ENCODE measurements at places on chromosomes 13 and 19.
A peak's percentile ranks its signal among the peaks of the same experiment; 100 is the strongest.

DNA sequence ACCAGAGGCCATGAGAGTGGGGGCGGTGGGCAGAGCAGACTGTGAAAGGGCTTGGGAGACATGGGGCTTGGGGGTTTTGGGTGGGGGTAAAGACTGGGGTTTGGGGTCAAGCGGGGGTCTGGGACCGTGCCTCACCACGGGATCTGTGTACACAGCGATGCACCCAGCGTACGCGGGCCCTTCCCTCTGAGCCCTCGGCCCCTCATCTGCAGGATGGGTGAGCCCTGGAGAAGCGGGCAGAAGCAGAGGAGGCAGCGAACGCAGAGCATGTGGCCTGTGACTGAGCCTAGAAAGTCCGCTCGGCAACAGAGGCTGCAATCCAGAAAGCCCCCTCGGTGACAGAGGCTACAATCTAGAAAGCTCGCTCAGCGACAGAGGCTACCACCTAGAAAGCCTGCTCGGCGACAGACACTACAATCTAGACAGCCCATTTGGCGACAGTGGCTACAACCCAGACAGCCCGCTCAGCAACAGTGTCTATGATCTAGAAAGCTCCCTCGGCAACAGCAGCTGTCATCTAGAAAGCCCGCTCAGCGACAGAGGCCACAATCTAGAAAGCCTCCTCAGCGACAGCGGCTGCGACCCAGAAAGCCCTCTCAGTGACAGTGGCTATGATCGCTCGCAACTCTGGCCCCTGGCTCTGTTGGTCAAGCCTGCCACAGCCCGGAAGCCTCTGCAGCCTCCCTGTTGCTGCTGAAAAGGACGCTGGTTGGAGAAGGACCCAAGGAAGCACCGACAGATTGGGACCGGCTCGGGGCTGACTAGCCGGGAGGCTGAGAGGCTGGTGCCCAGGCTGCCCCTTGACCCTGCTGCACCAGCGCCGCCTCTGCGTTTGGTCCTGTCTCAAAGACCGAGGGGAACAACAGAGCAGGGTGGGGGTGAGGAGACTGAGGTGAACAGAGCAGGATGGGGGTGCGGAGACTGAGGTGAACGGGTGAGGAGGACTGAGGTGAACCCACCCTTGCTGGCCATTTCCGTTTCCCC, 68.6 kb downstream of the SPACA7 start:
- H3K4me1 ChIP-seq, result no peaks in the 10 kb centered on the region
- no peaks in the 10 kb centered on the region for H3K36me3 ChIP-seq
- H3K27me3 ChIP-seq, result peaks cover 90% of the 10 kb centered on the region
- DNase-seq, result peak; percentile 54

DNA sequence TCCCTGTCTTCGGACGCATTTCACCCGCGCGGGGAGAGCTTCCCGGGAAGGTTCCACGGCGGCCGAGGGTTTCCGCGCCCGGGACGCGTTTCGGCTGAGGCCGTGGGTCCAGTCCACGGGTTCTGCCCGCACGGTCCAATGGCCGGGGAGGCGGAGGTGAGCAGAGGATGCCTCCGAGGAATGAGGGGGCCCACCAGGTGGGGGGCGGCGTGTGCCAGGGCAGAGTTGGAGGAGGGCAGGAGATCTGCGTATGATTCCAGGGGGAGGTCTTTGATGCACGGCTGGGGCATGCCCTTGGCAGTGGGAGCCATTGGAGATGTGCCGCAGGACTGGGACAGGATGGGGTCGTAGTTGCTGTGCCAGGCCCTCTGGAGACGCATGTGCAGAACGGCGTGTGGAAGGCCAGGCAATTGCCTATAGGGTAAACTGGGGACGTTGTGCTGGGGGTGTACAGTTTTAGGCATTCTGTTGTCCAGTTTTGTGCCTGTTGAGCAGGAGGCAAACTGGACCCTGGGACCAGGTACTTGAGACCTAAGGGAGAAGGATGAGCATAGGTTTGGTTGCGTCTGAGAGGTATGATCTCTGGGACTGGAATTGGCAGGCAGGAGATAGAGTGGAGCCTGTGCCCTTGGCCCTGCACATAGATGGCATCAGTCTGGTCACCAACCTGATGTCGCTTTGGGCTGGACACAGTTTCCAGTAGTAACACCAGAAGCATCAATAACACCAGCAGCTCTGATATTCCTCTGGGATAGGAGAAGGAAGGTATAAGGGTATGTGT, 751 bp downstream of the ZNF584 start:
- H3K27me3 ChIP-seq, result no peaks in the 10 kb centered on the region
- DNase-seq, result no peak

DNA sequence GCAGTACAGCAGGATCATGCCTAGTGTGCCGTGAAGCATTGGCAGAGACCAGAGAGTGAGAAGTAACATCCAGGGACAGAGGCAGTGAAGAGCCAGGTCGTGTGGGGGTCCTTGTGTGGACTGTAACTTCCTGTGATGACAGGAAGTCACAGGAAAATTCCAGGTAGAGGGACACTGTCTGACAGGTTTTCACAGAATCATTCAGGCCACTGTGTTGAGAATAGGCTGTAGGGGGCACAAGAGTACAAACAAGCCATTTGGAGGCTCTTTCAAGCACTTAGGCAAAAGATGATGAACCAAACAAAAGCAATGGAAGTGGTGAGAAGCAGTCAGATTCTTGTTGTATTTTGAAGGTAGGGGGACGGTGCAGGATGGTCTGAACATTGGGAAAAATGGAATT, 46.4 kb downstream of the N4BP2L1 start:
- DNase-seq, result no peak
- no peaks in the 10 kb centered on the region for H3K27me3 ChIP-seq
- H3K4me1 ChIP-seq, result no peaks in the 10 kb centered on the region
- no peak overlapping the region for H3K4me3 ChIP-seq

- no peaks in the 10 kb centered on the region for H3K4me1 ChIP-seq
- H3K27ac ChIP-seq, result no peak overlapping the region
- H3K36me3 ChIP-seq, result peaks cover 4% of the 10 kb centered on the region
Measured at GRCh38 chr19:13980340-13980739, 25.8 kb downstream of the RFX1 start.

DNA sequence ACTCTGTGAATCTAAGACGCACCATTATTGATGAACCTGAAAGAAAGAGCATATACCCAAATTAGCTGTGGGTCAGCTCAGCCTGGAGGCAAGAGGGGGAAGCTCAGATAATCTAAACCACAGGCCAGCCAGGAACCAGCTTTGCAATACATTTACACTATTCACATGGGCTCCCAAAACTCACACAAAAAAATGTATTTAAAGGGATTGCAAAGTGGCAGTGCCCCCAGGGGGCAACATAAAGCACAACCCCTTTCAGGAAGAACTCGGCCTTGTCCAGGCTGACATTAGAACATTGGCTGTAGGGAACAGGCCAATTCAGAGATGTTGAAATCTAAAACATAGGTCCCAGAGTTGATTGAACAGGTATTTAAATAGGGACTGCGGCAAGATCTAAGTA, 3.2 kb upstream of the PROZ start:
- H3K36me3 ChIP-seq, result no peaks in the 10 kb centered on the region
- no peak overlapping the region for H3K4me3 ChIP-seq
- H3K27me3 ChIP-seq, result no peaks in the 10 kb centered on the region
- peaks cover 20% of the 10 kb centered on the region for H3K4me1 ChIP-seq

GRCh38 chr13:68350554-68350953, 1120.4 kb upstream of the PCDH9 start:
- no peak overlapping the region for H3K4me3 ChIP-seq
- DNase-seq, result no peak

- no peak overlapping the region for H3K27ac ChIP-seq
- peak overlapping the region; percentile 54 for H3K4me3 ChIP-seq
- peak; percentile 28 for DNase-seq
- H3K27me3 ChIP-seq, result peaks cover 69% of the 10 kb centered on the region
Measured at GRCh38 chr19:30226464-30227011, 145.6 kb upstream of the ZNF536 start.

DNA sequence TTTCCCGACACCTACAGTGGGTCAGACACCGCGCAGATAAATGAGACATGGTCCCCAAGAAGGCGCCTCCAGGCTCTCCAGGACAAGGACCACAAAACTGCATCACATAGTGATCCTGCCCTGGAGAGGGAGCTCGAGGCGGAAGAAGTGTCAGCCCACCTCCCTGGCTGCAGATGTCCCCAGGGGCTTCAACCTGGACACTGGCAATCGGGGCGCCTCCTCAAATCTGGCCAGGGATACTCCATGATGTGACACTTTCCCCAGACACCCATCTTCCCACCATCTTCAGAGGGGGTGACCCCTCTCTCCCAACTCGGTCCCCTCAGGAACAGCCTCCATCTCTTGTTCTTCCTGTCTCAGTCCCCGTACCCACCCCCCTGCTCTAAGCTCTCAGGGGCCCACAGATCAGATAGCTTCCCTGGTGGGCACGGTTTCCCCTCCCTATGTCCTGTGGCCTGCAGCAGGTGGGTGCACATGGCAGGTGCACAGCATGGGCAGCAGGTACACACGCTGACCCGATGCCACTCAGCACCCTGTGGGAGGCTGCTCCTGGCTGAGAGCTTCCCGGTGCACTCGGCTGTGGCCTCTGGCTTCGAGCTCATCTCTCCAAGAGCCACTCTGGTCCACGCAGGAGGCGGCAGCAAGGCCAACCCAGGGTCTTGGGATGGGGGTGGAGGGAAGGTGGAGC, 61.2 kb downstream of the PEPD start:
- no peaks in the 10 kb centered on the region for H3K4me1 ChIP-seq
- DNase-seq, result no peak
- no peaks in the 10 kb centered on the region for H3K27me3 ChIP-seq
- peaks cover 32% of the 10 kb centered on the region for H3K36me3 ChIP-seq

DNA sequence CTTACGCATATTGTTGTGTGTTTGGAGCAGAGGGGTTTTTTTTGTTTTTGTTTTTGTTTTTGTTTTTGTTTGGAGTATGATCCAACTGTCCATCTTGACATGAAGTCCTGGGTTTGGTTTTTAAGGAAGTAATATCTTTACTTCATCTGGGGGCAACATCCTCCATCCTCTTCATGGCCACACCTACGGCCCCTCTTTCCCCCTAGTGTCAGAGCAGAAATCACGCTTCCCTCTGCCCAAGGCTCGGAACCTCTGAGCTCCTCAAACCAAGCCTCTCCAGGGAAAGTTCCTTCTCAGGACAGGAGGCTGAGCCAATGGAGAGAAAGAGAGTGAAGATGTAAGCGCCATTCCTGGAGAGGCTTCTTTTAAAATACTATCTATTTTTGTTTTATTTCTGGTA, 58.6 kb upstream of the PDX1 start:
- no peaks in the 10 kb centered on the region for H3K27me3 ChIP-seq
- H3K4me1 ChIP-seq, result no peaks in the 10 kb centered on the region
- no peaks in the 10 kb centered on the region for H3K36me3 ChIP-seq

DNA sequence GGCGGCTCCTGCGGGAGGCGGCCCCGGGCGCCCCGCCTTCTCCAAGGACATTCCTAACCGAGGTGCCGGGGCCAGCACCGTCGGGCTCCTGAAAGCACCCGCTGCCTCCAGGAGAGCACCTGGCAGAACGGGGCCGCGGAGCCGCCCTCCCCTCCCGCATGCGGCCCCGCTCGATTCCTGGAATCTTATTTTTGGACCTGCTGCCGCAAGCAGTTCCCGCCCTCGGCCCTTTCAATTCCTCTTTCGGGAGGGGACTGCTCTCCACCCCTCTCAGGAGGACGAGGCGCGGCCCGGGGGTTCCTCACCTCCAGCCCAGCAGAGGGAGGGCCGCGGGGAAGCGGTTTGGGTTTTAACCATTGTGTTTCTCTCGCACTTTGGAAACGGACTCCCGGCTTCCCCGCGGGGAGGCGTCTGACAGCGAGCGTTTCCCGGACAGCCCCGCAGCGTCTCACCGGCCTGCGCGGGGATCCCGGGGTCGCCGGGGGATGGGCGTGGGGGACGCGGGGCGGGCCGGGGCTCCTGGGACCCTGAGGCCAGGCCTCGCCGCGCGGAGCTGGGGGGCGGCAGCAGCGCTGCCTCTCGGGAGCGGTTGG, 849 bp downstream of the GAS6 start:
- H3K27ac ChIP-seq, result no peak overlapping the region
- H3K36me3 ChIP-seq, result no peaks in the 10 kb centered on the region
- peak; percentile 26 for DNase-seq
- peaks cover 9% of the 10 kb centered on the region for H3K4me1 ChIP-seq
- H3K27me3 ChIP-seq, result no peaks in the 10 kb centered on the region
- peak overlapping the region; percentile 80 for H3K4me3 ChIP-seq

GRCh38 chr19:48887861-48888612, 10.5 kb downstream of the TULP2 start:
- no peak for DNase-seq
- no peak overlapping the region for H3K27ac ChIP-seq
- no peaks in the 10 kb centered on the region for H3K27me3 ChIP-seq
- no peaks in the 10 kb centered on the region for H3K36me3 ChIP-seq
- no peak overlapping the region for H3K4me3 ChIP-seq
- H3K4me1 ChIP-seq, result no peaks in the 10 kb centered on the region

DNA sequence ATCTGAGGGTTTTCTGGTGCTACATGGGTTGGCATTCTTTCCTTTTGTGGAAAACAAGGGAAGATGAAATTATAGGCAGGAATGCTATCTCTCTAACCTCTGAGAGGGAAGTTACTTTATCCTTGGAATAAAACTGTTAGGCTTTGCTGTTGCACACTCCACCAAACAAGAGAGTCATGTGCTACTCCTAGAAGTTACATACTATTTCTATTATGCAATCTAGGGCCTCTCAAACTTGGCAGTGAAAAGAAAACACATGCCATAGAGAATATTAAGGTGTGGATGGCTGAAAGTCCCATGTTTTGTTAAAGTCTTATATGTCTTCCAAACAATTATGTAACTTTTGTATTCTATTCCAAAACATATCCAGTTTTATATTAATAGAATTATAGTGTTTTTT, 367.9 kb downstream of the SLC7A1 start:
- no peak for DNase-seq
- no peaks in the 10 kb centered on the region for H3K27me3 ChIP-seq
- no peak overlapping the region for H3K4me3 ChIP-seq
- no peaks in the 10 kb centered on the region for H3K36me3 ChIP-seq
- no peak overlapping the region for H3K27ac ChIP-seq

- no peaks in the 10 kb centered on the region for H3K36me3 ChIP-seq
- no peak overlapping the region for H3K4me3 ChIP-seq
- no peak overlapping the region for H3K27ac ChIP-seq
- DNase-seq, result no peak
Measured at GRCh38 chr13:66765559-66765958, 464.6 kb downstream of the PCDH9 start.

GRCh38 chr13:24691381-24691780, 11.2 kb downstream of the ATP12A start:
- H3K27ac ChIP-seq, result no peak overlapping the region
- no peaks in the 10 kb centered on the region for H3K36me3 ChIP-seq
- H3K4me3 ChIP-seq, result no peak overlapping the region
- no peaks in the 10 kb centered on the region for H3K27me3 ChIP-seq
- H3K4me1 ChIP-seq, result no peaks in the 10 kb centered on the region
- DNase-seq, result no peak

- no peaks in the 10 kb centered on the region for H3K36me3 ChIP-seq
- H3K4me3 ChIP-seq, result no peak overlapping the region
- no peak overlapping the region for H3K27ac ChIP-seq
Measured at GRCh38 chr19:43229315-43229714, 23.9 kb upstream of the PSG4 start.
